ENCODE measurements at places on chromosomes 6 and 20.

- DNase-seq = no peak
Measured at GRCh38 chr6:24376871-24377270, 19.0 kb upstream of the DCDC2 start.

- peak; percentile 20 for DNase-seq
Measured at GRCh38 chr20:62668441-62669027, 26.2 kb downstream of the SLCO4A1 start.

DNA sequence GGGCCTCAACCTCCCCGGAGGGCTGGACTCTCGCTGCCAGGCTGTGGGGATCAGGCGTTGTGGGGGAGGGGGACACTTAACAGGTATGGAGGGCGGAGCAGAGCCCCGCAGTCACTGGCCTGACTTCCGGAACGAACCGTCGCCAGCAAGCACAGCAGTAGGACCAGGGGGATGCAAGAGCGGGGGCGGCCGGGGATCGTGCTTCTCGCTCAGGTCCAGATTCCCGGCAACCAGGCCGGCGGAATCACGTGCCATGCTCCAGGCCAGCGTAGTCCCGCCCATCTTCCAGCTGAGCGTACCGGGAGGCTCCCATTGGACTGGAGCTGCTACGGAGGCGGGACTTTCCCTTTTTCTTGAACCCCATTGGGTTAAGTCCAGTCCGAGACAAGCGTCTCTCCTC lies 10.0 kb upstream of the POU5F1 start:
- DNase-seq = no peak

GRCh38 chr6:83073615-83074014 lies 6.1 kb downstream of the DOP1A start:
- no peak for DNase-seq

DNA sequence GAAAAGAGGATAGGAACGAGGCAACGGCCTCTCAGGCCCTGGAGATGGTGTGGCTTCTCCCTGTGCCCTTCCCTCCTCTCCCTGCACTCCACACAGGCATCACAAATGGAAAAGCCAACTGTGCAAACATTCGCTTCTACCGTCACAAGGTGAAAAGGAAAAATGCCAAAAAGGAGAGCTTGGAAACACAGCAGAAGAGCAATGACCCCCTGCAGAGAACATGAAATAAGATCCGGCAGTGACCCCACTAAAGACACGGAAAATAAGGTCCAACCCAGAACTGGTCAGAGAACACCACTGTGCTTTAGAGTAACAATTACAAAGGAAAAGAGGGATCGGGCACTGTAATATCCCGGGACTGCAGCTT lies 63.0 kb downstream of the SLC22A23 start:
- DNase-seq = no peak

DNA sequence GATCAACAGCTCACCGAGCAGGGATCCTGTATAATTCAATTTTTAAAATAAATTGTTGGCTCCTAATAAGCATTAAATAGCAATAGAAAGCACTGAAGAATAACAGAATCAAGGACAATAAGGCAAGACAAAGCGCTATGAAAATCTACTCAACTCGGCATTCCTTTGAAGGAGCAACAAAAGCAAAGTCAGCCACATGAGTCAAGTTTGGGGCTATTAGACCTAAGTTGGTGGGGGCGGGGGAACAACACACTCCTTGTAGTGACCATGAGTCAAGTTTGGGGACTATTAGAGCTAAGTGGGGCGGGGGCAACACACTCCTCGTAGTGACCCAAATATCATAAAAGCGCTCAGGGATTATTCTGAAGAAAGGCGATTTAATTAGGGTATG lies 120.0 kb downstream of the FOXC1 start:
- no peak for DNase-seq
